NCI-H774 (cell line): ENCODE measurements at places on chromosomes 6 and 20.

GRCh38 chr6:125346201-125346925 is 44.6 kb upstream of the HDDC2 start:
- DNase-seq: no peak

DNA sequence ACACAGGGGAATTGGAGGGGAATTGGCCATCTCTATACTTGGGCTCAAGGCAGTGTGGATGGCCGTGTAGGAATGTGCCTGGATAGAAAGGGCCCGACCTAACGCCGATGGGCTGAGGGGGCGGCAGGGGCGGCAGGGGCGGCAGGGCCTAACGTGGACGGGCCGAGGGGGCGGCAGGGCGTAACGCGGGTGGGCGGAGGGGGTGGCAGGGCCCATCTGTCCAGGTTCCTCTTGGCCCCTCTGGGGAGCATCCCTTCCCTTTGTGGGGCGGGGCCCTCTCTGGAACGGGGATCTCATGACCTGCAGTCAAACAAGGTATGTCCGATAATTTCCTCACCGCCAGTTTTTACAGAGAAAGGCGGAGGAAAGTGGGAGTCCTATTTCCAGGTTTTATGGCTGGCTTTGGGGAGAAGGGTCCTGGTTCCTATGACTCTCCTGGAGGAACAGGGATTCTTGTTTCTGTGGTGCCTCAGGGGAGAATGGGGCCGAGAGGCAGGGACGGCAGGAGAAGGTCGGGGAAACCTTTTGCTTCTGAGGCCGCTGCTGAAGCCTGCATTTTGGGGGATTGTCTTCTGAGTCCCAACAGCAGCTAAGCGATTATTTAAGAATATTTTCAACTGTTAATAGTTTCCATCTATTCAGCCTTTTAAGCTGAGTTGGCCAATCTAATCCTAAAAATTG is 100.8 kb upstream of the FRMD1 start:
- no peak for DNase-seq

GRCh38 chr6:47967843-47968242 is 143.2 kb downstream of the PTCHD4 start:
- DNase-seq: no peak

- no peak for DNase-seq
These were observed 13.1 kb downstream of the UTRN start for GRCh38 chr6:144298194-144298593.

GRCh38 chr6:156601152-156602065 is 175.8 kb upstream of the ARID1B start:
- no peak for DNase-seq

- no peak for DNase-seq
These were observed 170.7 kb downstream of the ERMARD start for GRCh38 chr6:169921853-169922824.

GRCh38 chr6:11798096-11798495 is 19.5 kb upstream of the ADTRP start:
- no peak for DNase-seq

DNA sequence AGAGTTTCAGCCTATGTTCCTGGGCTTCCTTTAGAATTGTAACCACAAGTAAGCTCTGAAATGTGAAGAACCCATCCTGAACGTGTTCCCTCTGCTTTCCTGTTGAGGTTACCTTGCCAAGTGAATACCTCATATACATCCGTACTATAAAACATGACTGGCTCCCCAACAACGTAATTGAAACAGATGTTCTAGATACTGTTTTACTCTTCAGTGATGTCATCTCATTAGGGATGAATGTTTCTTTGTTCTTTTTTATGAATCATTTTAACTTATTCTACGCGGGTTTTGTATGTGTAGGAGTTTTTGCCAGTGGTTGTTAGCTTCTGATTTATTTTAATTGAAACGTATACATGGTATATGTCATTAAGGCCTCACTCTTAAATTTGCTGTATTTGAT is 166.8 kb downstream of the SAMD5 start:
- no peak for DNase-seq

GRCh38 chr6:16344756-16345155 is 106.4 kb downstream of the GMPR start:
- DNase-seq: no peak

DNA sequence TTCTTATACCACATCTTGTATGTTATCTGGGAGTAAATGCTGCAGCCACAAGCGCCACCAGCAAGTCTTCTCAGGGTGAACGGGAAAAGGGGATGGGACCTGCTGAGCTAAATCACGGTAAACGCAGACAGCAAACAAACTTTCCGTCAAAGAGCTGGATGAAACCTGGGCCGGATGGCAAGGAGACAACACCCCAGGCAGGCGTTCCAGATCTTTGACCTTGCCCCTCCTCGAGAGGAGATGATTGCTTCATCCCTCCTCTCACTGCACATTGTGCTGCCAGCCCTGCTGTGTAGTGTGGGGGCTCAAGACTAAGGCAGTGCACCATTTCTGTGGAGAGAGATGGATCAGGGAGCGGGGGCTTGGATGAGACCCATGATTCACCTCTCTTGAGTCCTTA is 9.8 kb downstream of the RAET1E start:
- DNase-seq: no peak

DNA sequence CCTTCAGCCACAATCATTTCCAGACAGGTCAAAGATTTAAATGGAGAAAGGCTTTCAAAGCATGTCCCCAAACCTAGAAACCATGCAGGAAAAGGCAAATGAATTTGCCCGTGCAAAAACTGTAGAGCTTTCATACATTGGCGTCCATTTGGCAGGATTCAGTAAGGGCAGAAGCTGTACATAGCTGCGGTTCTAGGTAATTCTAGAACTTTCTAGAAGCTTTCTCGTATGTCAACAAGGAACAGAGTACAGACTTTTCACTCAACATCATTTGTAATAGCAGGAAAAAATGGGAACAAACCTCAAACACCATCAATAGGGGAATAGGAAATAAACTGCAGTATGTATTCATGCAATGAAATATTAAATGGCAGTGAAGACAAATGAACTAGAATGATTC is 11.1 kb upstream of the MAPK13 start:
- DNase-seq: no peak

DNA sequence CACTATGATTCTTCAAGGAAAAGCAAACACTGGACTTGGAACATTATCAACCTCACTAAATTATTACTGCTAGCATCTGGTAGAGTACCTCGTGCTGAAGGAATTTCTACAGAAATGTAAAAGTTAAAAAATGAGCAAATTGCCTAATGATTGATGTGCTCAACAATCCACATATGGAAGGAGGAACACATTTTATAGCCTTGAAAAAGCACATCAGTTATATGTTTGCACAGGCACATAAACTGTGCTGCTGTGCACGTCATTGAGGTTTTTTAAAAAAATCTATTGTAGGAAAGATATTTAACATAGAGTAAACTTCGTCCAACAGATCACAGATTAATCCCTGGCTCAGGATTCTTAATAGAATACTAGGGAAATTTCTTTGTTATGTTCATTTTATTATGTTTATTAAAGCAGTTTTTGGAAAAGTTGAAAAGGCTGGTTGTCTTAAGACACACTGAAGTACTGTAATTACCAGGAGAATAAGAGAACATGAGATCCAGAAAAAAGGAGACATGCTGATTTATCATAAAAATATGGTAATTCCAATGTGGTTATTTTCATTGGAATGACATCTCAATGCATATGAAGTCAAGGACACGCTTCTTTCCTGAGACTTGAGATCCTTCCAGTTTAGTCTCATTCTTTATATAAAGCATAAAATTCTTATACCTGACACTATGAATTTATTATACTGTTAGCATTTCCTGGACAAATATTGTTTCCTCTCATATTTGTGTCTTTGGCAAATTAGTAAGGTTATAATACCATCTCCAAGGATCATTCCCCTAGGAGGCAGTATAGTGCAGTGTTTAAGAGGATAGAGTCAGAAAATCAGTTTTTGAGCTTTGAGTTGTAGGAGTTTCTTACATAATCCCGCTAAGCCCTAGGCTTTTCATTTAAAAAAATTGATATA is 511.1 kb downstream of the TENT5A start:
- no peak for DNase-seq

DNA sequence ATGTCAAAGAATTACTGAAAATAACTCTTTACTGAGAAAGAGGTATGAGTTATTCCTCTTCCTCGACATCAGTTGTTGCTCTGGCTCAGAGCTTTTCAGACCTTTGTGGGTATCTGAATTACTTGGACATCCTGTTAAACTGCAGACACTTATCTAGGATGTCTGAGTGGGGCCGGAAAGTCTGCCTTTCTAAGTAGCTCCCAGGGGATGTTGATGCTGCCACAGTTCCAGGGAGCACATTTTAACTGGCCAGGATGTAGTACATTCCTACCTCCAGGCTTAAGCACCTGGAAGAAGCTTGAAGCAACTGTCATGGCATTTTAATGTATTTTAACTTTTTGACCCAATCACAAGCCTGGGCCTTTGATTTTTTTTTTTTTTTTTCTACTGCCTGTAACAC is 265.8 kb upstream of the PLCB4 start:
- DNase-seq: no peak

DNA sequence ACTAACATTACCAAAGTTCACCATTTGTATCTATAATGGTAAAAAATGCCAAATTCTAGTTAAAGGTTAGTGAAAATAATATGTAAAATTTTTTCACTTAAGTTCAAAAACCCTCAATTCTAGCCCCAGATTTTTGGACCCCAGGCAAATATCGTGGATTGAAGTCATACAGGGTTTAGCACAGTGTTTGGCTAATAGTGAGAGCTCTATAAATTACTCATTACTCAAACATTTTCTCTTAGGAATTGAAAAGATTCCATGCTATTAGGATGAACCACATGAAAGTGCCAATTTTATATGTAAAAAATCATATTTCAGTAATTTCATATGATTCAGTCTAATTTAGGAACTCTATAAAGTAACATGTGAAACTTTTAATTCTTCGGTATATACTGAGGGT is 170.3 kb upstream of the PREP start:
- no peak for DNase-seq

GRCh38 chr6:162921510-162922040 is 193.8 kb downstream of the PACRG start:
- DNase-seq: no peak
